ENCODE measurements at places on chromosomes 12 and 14. TPM values are rescaled to one million over a fixed set of nuclear protein-coding genes. Genes with fewer than 3 reads are reported as not detected.
A peak's percentile ranks its signal among the peaks of the same experiment; 100 is the strongest.

DNA sequence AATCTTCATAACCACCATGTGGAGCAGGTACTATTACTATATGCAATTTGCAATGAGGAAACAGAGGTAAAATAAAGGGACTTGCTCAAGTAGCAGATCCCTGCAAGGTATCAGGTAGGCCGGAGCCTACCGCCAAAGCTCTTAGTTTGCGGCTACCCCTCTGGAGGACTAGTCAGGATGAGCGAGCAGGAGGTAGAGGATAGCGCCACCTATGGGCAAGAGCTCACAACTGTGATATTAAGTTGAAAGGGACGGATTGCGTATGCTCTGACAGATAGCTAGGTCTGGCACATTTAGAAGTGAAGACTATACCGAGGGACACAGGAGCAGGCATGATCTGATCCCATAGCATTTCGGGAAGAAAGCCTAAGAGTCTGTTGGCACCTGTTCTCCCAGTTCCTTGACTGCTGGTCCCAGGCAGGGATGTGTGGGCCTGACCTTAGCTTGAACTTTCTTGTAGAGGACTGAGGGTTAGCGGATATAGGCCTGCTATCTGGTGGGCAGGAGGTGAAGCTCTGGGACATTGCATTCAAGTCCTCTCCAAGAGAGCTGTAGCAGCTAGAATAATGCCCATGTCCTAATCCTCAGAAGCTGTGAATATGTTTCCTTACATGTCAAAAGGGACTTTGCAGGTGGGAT lies 48.0 kb downstream of the SLC17A8 start:
- H3K27me3 ChIP-seq = no peaks in the 10 kb centered on the region
- H3K27ac ChIP-seq = no peak overlapping the region
- H3K4me1 ChIP-seq = no peaks in the 10 kb centered on the region
- DNase-seq = peak; percentile 75
- no peaks in the 10 kb centered on the region for H3K36me3 ChIP-seq

- no peaks in the 10 kb centered on the region for H3K4me1 ChIP-seq
- no peaks in the 10 kb centered on the region for H3K27me3 ChIP-seq
- H3K4me3 ChIP-seq = no peak overlapping the region
- H3K27ac ChIP-seq = no peak overlapping the region
Measured at GRCh38 chr14:101200650-101201516, 297.4 kb upstream of the RTL1 start.

DNA sequence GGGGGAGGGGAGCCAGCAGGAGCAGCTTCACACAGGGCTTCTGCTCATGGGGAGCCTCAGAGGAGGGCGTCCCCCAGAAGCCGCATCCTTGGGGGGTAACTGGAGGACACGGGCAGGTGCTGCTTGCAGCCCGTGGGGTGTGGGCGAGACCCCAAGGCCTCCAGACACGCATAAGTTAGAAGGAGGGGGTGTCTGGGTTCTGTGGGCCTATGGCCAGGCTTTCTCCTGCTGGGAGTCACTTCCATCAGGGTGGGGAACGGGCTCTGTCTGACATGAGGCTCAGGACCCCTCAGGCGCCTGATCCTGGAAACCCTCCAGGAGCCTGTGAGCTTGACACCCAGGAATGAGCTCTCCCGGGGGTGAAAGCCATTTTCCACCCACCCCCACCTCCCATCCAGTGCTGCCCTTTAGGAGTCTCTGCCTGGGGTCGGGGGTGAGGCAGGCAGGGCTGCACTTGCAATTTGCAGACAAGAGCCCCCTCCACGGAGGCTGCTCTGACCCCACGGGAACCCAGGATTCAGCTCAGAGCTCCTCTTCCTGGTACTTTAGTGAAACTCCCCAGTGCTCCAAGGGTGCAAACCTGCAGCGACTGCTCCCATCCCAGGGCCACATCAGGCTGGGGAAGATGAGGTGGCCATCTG lies 325.7 kb downstream of the ADGRD1 start:
- H3K36me3 ChIP-seq = no peaks in the 10 kb centered on the region
- H3K27me3 ChIP-seq = no peaks in the 10 kb centered on the region
- no peak overlapping the region for H3K4me3 ChIP-seq

- no peaks in the 10 kb centered on the region for H3K36me3 ChIP-seq
- H3K27ac ChIP-seq = no peak overlapping the region
- H3K4me3 ChIP-seq = no peak overlapping the region
- no peaks in the 10 kb centered on the region for H3K27me3 ChIP-seq
- DNase-seq = no peak
Measured at GRCh38 chr14:102158797-102159196, 19.1 kb downstream of the WDR20 start.

Gene METTL1
- 341 TPM for total RNA-seq

GRCh38 chr14:100734031-100734990 lies 7.6 kb downstream of the DLK1 start:
- no peak overlapping the region for H3K27ac ChIP-seq
- no peaks in the 10 kb centered on the region for H3K36me3 ChIP-seq
- DNase-seq = no peak
- 0 out of 2 replicates have a peak, but pooled peaks cover 2% of the 10 kb centered on the region for H3K4me1 ChIP-seq
- peaks cover 5% of the 10 kb centered on the region for H3K27me3 ChIP-seq

DNA sequence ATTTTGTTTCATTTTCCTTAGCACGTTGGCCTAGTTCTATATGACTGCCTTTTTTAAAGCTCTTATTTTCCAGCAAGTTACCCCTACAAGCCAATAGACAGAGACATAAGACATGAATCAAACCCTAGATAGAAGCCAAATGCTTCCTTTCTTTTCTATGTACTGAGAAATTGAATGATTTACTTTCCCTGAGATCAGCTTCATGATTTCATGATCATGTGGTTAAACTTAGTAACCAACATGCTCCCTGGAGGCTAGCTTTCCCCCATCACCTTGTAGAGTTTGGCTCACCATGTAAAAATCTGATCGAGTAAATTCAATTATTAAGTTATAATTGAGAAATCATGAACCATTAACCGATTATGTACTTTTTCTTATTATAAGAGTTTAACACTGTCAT lies 148.1 kb upstream of the LRIG3 start:
- H3K36me3 ChIP-seq = no peaks in the 10 kb centered on the region
- H3K4me1 ChIP-seq = peaks cover 59% of the 10 kb centered on the region
- no peak for DNase-seq
- H3K4me3 ChIP-seq = no peak overlapping the region

- H3K4me3 ChIP-seq = no peak overlapping the region
- H3K4me1 ChIP-seq = no peaks in the 10 kb centered on the region
- no peak for DNase-seq
Measured at GRCh38 chr12:105113094-105113493, 5.6 kb downstream of the WASHC4 start.

- peaks cover 30% of the 10 kb centered on the region for H3K36me3 ChIP-seq
- peaks cover 3% of the 10 kb centered on the region for H3K4me1 ChIP-seq
- H3K27me3 ChIP-seq = no peaks in the 10 kb centered on the region
- DNase-seq = no peak
- no peak overlapping the region for H3K27ac ChIP-seq
Measured at GRCh38 chr12:121812320-121812871, 8.6 kb downstream of the SETD1B start.

- H3K36me3 ChIP-seq = peaks cover 38% of the 10 kb centered on the region
- no peak for DNase-seq
- H3K27ac ChIP-seq = no peak overlapping the region
- no peaks in the 10 kb centered on the region for H3K27me3 ChIP-seq
Measured at GRCh38 chr14:104239185-104239775, 100.9 kb downstream of the KIF26A start.

- H3K27me3 ChIP-seq = no peaks in the 10 kb centered on the region
- no peak overlapping the region for H3K27ac ChIP-seq
- no peaks in the 10 kb centered on the region for H3K36me3 ChIP-seq
- H3K4me3 ChIP-seq = peak overlapping the region; percentile 17
Measured at GRCh38 chr12:127548123-127548553, 718.8 kb upstream of the TMEM132C start.

Gene CNTN1
- 0.02 TPM for total RNA-seq

GRCh38 chr12:31236998-31237637 lies 88.8 kb downstream of the SINHCAF start:
- no peaks in the 10 kb centered on the region for H3K36me3 ChIP-seq
- no peak overlapping the region for H3K4me3 ChIP-seq
- no peak overlapping the region for H3K27ac ChIP-seq
- no peak for DNase-seq

Gene CTSG
- total RNA-seq = not detected

Gene CDK17
- 28.0 TPM for total RNA-seq

GRCh38 chr12:103012884-103013283 lies 55.4 kb downstream of the ASCL1 start:
- no peak overlapping the region for H3K27ac ChIP-seq
- no peaks in the 10 kb centered on the region for H3K36me3 ChIP-seq
- no peaks in the 10 kb centered on the region for H3K4me1 ChIP-seq
- H3K4me3 ChIP-seq = no peak overlapping the region
- DNase-seq = no peak
- no peaks in the 10 kb centered on the region for H3K27me3 ChIP-seq

Gene IGFBP6
- total RNA-seq = 13.0 TPM

Gene CPM
- total RNA-seq = 0.43 TPM

DNA sequence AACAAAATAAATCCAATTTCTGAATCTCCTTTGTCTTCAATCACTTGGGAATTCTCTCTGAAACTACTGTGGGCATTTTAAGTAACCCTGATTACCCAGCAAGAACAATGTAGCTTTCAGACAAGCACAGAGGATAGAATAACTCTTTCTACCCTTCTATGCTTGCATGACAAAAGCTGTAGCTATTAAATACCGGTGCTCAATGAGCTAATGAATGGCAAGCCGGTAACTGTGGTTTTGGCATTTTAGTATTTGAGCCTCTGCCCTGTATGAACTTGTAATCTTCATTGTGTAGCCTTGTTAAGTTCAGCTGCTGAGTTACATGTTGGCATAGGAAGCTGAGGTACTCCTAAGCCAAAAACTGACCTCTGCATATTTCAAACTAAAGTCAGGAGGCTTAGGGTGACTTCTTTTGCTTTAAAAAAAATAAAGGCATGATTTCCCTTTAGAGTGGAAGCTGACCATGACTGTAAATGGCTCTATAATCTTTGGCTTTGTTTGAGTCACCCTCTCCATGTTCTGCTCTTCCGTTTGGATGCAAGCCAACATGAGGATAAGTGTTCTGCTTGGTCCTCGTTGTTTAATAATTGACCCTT lies 171.0 kb upstream of the HIF1A start:
- no peaks in the 10 kb centered on the region for H3K27me3 ChIP-seq
- no peak overlapping the region for H3K4me3 ChIP-seq
- 0 out of 2 replicates have a peak overlapping the region, but pooled peaks have one; percentile 6 for H3K27ac ChIP-seq
- no peaks in the 10 kb centered on the region for H3K36me3 ChIP-seq
- DNase-seq = peak; percentile 68
- H3K4me1 ChIP-seq = peaks cover 20% of the 10 kb centered on the region

- no peak overlapping the region for H3K4me3 ChIP-seq
- H3K4me1 ChIP-seq = peaks cover 7% of the 10 kb centered on the region
- no peak overlapping the region for H3K27ac ChIP-seq
Measured at GRCh38 chr12:42957136-42957535, 367.6 kb upstream of the PRICKLE1 start.

- H3K36me3 ChIP-seq = no peaks in the 10 kb centered on the region
- H3K4me1 ChIP-seq = no peaks in the 10 kb centered on the region
- DNase-seq = no peak
- H3K4me3 ChIP-seq = no peak overlapping the region
Measured at GRCh38 chr14:94857950-94858349, 88.0 kb upstream of the GSC start.

GRCh38 chr14:100287202-100287997 lies 18.8 kb downstream of the SLC25A29 start:
- H3K36me3 ChIP-seq = peaks cover 13% of the 10 kb centered on the region
- DNase-seq = no peak
- no peak overlapping the region for H3K27ac ChIP-seq
- peaks cover 6% of the 10 kb centered on the region for H3K4me1 ChIP-seq
- H3K4me3 ChIP-seq = no peak overlapping the region

GRCh38 chr12:11863988-11864387 lies 206.8 kb upstream of the BCL2L14 start:
- H3K36me3 ChIP-seq = no peaks in the 10 kb centered on the region
- H3K4me3 ChIP-seq = no peak overlapping the region
- no peak overlapping the region for H3K27ac ChIP-seq
- H3K27me3 ChIP-seq = no peaks in the 10 kb centered on the region

Gene KRT6A
- total RNA-seq = not detected

Gene PRB2
- total RNA-seq = not detected

GRCh38 chr14:85358136-85358785 lies 171.7 kb upstream of the FLRT2 start:
- H3K27ac ChIP-seq = no peak overlapping the region
- H3K27me3 ChIP-seq = no peaks in the 10 kb centered on the region
- H3K4me3 ChIP-seq = no peak overlapping the region
- H3K4me1 ChIP-seq = no peaks in the 10 kb centered on the region

DNA sequence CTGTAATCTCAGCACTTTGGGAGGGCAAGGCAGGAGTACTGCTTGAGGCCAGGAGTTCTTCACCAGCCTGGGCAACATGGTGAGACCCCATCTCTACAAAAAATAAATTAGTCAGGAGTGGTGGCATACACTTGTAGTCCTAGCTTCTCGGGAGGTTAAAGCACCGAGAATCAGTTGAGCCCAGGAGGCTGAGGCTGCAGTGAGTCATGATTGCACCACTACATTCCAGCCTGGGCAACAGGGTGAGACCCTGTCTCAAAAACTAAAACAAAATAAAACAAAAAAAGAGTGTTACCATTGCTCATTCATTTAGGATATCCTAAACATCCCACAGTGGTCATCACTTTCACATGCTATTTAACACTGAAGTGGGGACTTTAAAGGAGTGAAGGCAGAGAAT lies 7.8 kb downstream of the NEK9 start:
- no peaks in the 10 kb centered on the region for H3K27me3 ChIP-seq
- H3K4me3 ChIP-seq = no peak overlapping the region
- no peak for DNase-seq
- H3K4me1 ChIP-seq = no peaks in the 10 kb centered on the region

- peaks cover 20% of the 10 kb centered on the region for H3K4me1 ChIP-seq
- no peak overlapping the region for H3K4me3 ChIP-seq
- no peaks in the 10 kb centered on the region for H3K27me3 ChIP-seq
- no peaks in the 10 kb centered on the region for H3K36me3 ChIP-seq
Measured at GRCh38 chr14:68616221-68616902, 176.5 kb downstream of the ZFP36L1 start.

Gene KRT82
- not detected for total RNA-seq

Gene BBOF1
- total RNA-seq = 0.66 TPM

DNA sequence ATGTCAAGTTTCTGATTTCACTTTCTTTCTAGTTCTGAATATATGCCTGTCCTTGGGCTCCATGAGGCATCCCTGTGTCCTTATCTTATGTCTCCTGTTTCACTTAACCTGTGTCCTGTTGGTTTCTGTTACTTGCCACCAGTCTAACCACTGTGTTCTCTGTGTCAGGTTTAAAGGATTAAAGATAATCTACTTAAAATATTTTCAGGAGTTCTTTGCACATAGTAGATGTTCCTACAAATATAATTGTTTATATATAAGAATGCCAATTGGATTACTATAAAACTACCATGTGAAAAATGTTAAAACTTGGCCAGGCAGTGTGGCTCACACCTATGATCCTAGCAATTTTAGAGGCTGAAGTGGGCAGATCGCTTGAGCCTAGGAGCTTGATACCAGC lies 406.4 kb downstream of the CCER1 start:
- H3K27me3 ChIP-seq = no peaks in the 10 kb centered on the region
- H3K27ac ChIP-seq = no peak overlapping the region
- H3K4me1 ChIP-seq = no peaks in the 10 kb centered on the region
- no peak overlapping the region for H3K4me3 ChIP-seq
- no peaks in the 10 kb centered on the region for H3K36me3 ChIP-seq

All from SJCRH30 (cell line).